ENCODE measurements at places on chromosomes 5 and 9. TPM values are rescaled to one million over a fixed set of nuclear protein-coding genes. Genes with fewer than 3 reads are reported as not detected.
A peak's percentile ranks its signal among the peaks of the same experiment; 100 is the strongest.

DNA sequence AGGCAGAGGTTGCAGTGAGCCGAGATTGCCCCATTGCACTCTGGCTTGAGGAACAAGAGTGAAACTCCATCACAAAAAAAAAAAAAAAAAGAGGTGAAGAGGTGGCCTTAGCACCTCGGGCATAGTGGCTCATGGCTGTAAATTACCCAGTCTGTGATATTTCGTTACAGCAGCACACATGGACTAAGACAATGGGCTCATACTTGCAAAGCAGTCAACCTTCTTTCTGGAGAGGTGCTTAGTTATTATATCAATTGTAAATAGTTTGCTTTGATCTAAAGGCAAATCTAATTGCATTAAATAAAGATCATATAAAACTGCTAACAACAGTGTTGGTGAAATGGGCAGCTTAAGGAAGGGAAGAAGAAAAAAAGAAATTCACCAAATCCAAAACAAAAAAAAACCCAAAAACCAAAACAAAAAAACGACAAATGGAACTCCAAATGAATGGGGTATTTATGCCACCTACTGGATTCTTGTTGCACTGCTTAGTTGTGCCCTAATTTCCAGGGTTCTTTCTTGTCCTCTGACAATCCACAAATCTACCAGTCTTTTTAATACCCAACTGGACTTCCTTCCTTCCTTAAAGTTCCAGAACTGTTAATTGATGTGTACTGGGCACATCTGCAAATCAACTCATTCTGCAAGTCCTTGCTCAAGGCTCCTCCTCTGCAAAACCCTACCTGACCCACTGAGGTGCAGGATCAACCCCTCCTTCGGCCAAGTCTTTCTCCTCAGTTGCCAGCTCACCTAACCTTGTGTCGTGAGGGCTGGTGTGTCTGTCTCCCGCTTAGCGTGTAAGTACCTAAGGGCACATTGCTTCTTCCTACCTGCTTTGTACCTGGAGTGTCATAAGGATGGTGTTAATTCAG is 35.0 kb upstream of the DMRT1 start:
- DNase-seq, result peak; percentile 26

GRCh38 chr9:113572076-113572861 is 108.7 kb downstream of the RGS3 start:
- no peak for DNase-seq

GRCh38 chr5:169742771-169743296 is 105.8 kb downstream of the DOCK2 start:
- no peak for DNase-seq

The TEX48 gene
- total RNA-seq, result 0.61 TPM
